ENCODE measurements at places on chromosomes 4 and X. TPM values are rescaled to one million over a fixed set of nuclear protein-coding genes. Genes with fewer than 3 reads are reported as not detected.

GRCh38 chrX:134685668-134686067 lies 27.4 kb upstream of the PLAC1 start:
- DNase-seq = no peak

DNA sequence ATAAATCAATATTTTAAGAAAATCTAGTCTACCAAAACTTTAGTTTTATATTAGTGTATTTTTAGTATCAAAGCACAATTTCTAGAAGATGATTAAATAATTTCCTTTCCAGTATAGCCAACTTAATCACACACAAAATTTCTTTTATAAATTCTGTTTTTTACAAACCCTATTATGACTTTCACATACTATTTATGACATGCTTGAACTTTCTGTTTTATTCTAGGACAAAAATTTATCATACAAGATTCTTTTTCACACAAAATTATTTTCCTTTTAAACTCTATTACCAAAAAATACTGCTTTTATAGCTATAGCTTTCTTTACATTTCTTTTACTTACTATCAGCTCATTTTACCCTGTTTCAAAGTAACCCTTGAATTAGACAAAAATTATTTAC lies 149.5 kb downstream of the OR13H1 start:
- no peak for DNase-seq

GRCh38 chr4:21692241-21692640 lies 256.3 kb downstream of the KCNIP4 start:
- DNase-seq = no peak

DNA sequence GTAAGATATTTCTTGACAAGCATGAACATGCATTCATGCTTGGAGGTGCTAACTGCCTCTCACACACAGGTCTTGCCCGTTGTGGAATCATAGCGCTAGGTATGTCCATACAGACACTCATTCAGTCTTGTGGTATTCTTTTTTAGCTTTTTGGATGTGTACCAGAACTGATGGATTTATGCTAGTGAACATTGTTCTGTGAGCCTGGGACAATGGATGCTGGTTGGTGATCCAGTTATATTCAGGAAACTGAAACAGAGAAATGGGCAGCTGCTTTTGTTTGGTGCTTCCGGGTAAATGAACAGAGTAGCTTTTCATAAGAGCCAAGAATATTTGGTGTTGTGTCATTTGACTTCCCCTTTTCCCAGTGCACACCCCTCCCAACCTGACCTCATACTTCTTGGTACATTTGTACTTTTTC lies 78.9 kb upstream of the SLC4A4 start:
- DNase-seq = no peak

- no peak for DNase-seq
These were observed 144.5 kb upstream of the BMPR1B start for GRCh38 chr4:94613248-94613647.

GRCh38 chr4:108165586-108165985 lies 3.1 kb downstream of the LEF1 start:
- no peak for DNase-seq

DNA sequence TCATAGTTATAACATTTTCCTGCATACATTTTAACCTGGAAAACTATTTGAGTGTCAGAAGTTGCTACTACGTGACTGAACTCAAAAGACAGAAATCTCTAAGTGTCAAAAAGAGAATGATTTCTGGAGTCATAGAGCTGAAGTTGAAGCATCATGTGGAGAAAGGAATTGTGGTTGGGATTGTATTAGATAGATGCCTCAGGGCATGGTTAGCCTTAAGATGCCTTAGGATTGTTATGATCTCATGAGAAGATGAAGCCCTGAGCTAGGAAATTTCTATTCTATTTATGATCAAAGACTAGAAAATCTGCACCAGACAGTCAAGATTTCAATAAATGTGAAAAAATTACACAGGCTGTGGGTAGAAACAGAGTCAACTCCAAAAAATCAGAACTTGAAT lies 20.2 kb downstream of the EPGN start:
- no peak for DNase-seq

- DNase-seq = no peak
These were observed 49.8 kb upstream of the AGA start for GRCh38 chr4:177492022-177492421.

- peak; percentile 10 for DNase-seq
These were observed 704 bp upstream of the SEPSECS start for GRCh38 chr4:25160714-25161592.

GRCh38 chr4:152936446-152937335 lies 568 bp downstream of the FHDC1 start:
- no peak for DNase-seq

DNA sequence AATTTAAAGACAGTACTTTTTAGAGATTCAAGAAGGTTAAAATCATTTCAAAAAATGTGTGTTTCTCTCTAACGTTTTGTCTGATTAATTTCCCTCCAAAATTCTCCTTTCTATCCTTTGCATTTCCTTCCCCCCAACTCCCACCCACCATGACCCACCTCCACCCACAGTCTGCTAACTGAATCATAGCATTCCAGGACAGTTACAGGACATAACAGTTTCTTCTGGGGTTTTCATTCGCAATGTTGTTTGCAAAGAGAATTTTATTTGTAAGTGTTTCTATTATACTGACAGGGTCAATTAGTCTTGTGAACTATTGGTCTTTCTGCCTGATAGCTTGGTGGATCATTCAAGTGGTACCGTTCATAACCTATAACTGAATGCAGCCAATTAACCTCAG lies 53.7 kb downstream of the ANAPC10 start:
- DNase-seq = peak; percentile 67

- peak; percentile 91 for DNase-seq
These were observed 193.0 kb upstream of the C1QTNF7 start for GRCh38 chr4:15234856-15235126.

GRCh38 chr4:129604632-129605255 lies 508.8 kb downstream of the C4orf33 start:
- no peak for DNase-seq

- peak; percentile 83 for DNase-seq
These were observed 482.9 kb downstream of the NAF1 start for GRCh38 chr4:162683659-162684370.

DNA sequence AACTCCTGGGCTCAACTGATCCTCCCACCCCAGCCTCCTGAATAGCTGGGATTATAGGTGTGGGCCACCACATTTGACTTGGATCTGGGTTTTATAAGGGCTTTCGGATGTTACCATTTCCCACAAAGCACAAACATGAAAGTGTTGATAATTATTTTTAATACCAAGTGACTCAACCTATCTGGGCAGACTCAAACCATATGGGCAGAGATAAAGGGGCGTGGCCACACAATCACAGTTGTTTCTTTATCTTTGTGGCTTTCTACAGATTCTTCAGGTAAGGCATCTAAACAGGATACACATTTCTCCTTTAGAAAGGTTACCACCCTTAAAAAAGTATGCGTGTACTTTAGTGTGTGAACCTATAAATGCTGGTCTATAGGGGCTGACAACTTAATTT lies 122.5 kb downstream of the ZNF827 start:
- no peak for DNase-seq

DNA sequence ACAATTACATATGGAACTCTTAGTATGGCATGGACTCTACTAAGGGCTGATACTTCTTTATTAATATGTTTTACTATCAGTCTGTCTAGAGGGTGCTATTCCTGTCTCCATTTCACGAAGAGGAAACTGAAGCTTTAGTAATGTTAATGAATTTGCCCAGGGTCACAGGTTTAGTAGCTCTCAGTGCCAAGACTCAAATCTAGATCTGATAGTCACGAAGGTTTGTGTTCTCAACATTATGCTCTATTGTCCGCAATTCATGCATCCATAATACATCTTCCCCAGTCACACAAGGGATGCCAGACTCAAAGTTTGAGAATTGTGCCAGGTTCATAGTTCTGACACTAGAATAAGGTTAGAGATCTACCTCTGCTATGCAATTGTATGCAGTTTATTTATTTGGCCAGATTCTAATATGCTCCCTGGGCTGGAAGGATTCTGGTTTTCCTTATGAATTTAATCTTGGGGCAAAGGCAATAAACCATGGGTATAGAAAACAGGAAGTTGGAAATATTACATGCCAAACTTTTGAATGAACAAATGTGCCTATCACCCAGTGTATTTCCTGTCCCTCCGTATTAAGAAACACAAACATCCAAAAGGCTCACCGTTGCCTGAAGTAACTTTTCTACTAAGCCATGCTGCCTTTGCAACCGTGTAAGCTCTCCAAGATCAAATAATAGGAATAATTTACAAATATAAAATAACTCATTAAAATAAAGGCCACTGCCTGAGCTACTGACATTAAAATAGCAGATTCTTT lies 478.5 kb downstream of the INPP4B start:
- DNase-seq = no peak

- no peak for DNase-seq
These were observed 428.6 kb downstream of the DTHD1 start for GRCh38 chr4:36709991-36710390.

GRCh38 chr4:22502895-22503814 lies 12.7 kb downstream of the ADGRA3 start:
- peak; percentile 79 for DNase-seq

DNA sequence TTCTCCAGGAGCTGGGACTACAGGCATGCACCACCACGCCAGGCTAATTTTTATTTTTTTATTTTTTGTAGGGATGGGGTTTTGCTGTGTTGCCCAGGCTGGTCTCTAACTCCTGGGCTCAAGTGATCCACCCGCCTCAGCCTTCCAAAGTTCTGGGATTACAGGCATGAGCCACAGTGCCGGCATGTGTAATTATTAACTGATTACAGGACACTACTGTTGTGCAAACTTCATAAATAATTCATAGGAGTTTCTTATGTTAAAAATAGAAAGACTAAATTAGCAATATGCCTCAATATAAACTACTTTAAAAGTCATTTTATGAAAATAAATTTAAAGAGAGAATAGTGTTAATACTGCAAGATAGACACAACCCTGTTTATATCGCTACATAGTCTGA lies 221.9 kb downstream of the SNCA start:
- DNase-seq = peak; percentile 82

DNA sequence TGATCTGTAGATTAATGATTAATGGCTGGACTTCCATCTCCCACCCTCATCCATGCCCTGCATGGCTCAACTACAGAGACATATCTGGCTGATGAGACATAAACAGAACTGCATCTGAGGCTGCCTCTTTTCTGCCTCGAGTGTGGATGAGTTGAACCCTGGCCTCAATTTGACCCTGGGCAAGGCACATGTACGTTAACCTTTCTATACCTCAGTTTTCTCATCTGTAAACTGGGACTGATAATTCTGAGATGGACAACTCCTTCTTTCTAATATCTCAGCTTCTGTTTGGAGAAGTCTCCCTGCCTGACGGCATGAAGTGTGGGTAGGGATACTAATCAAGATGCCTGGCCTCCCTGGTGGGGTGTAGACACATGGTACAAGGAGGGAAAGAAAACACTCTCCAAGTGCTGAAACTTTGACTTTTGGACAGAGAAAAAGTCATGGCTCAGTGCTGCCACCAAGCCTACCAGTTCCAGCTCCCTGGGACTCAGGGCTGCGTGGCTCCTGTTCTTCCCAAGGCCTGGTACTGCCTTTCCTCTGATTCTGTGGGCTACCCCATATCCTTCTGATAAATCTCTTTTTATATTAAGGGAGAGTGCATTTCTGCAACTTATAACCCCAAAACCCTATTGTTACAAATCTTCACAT lies 64.4 kb downstream of the HAUS3 start:
- DNase-seq = no peak

GRCh38 chr4:156021298-156021697 lies 67.6 kb upstream of the CTSO start:
- no peak for DNase-seq

DNA sequence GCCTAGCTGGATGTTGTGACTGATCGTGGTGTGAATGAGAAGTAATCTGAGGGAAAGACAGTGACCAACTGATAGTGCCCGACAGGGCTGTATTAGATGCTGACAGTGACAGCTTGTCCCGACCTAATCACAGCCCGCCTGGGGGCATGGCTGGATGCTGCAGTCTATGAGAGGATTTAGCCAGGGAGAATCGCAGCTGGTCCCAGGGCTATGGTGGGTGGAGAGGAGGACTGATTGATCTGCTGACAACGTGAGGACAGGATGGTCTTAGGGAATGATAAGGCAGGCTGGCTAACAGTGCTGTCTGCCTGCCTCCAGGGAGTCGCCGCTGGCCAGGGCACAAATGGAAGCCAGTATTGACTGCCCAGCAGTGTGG lies 621 bp upstream of the SUV39H1 start:
- DNase-seq = no peak

- peak; percentile 87 for DNase-seq
These were observed 60.5 kb upstream of the ADAMTS3 start for GRCh38 chr4:72629540-72629939.

DNA sequence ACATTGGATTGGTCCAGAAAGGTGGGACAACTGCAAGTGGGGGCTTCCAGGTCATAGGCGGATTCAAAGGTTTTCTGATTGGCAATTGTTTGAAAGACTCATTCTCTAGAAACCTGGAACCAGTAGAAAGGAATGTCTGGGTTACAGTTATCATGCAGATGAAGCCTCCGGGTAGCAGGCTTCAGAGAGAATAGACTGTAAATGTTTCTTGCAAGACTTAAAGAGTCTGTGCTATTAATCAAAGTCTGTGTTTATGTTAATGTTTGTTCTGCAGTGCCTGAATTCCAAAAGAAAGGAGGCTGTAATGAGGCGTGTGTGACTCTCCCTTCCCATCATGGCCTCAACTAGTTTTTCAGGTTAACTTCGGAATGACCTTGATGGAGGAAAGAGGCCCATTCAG lies 43.9 kb upstream of the GC start:
- no peak for DNase-seq

DNA sequence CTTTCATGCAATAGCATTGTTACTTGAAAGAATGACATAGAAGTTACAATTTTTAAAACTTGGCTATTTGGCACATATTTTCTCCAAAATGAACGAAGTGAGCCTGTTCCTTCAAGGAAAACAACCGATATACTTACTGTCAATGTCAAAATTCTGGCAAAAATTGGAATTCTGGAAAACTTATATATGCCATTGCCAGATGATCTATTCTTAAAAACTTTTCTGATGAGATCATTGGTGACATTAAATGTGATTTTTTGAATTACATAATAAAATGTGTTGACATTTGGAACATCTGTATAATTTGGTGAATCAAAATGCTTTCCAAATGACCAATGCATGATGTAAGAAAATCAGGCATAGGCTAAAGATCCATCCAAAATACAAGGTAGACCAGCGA lies 209.0 kb downstream of the SCFD2 start:
- no peak for DNase-seq

GRCh38 chr4:83054928-83055327 lies 19.9 kb downstream of the COPS4 start:
- peak; percentile 36 for DNase-seq

- no peak for DNase-seq
These were observed 36.4 kb downstream of the HTRA3 start for GRCh38 chr4:8305851-8306471.

The DCAF12L2 gene
- total RNA-seq = 0.87 TPM

The SEC24B gene
- total RNA-seq = 34.6 TPM

The HERC5 gene
- 5.7 TPM for total RNA-seq

The ZNF182 gene
- 3.3 TPM for total RNA-seq

The SMS gene
- total RNA-seq = 341 TPM

The NLGN3 gene
- 0.15 TPM for total RNA-seq

The AMBN gene
- not detected for total RNA-seq

The PAGE1 gene
- not detected for total RNA-seq

The ARHGAP36 gene
- 0.15 TPM for total RNA-seq

The MEPE gene
- total RNA-seq = not detected

The SRPK3 gene
- total RNA-seq = 0.17 TPM

The ENPEP gene
- 21.9 TPM for total RNA-seq

The AGTR2 gene
- not detected for total RNA-seq

The GAGE12H gene
- not detected for total RNA-seq

Measured in renal cortical epithelial cell (primary cell).